ENCODE measurements at places on chromosomes 12 and 14.

GRCh38 chr12:25644979-25645378 lies 91.9 kb upstream of the LMNTD1 start:
- no peak for ATAC-seq

DNA sequence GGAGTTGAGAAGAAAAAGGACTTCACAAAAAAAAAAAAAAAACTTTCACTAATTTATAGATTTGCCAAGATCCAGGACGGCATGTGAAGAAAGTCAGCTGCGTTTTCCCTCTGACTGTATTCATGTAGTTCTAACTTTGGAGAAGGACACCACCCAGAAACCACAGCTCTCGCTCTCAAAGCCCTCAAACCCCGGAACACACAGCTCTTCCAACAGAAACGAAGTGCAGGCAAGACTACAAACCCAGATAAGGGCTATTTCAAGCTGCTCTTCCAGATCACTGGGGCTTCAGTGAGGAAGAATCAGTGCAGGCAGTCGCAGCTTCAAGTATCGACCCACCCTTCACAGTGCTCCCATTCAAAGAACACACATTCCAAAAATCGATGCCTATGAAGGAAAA lies 13.2 kb downstream of the KCNH5 start:
- ATAC-seq, result no peak

GRCh38 chr12:94047781-94048567 lies 100.4 kb upstream of the PLXNC1 start:
- ATAC-seq, result no peak

DNA sequence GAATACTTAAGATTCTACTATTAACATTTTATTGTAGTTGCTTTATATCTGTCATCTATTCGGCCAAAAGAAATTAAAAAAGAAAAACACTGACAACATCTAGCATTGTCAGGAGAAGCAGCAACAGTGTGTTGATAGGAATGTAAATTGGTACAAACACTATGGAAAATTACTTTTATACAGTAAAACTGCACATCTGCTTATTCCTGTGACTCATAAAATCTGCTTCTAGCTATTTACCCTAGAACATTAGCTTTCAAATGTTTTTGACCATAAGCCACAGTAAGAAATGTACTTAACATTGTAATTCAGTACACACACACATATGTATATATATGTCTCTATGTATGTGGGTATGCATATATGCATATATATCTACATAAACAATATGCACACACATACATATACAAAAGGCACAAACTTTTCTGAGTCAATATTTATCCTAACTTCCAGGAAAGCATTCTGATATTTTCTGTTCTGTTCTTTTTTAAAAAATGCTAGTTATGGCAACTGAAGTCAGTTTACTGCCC lies 278.9 kb upstream of the GARIN2 start:
- ATAC-seq, result no peak

DNA sequence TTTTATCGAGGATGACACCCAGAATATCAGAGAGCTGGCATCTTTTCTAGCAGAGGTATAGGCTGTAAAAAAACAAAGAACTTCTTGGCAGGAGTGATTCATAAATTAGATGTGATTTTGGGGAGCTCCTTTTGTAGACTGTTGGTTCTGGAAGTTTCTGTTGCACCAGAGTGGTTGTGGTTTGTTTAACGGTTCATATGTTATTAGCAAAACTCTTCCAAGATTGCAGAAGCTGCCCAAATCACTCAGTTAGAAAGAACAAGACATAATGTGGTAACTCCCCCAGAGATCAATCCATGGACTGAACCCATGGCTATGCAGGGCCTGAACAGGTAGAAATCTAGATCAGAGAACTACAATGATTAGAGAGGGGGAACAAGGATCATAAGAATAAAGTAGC lies 6.7 kb upstream of the RNASE10 start:
- ATAC-seq, result no peak

DNA sequence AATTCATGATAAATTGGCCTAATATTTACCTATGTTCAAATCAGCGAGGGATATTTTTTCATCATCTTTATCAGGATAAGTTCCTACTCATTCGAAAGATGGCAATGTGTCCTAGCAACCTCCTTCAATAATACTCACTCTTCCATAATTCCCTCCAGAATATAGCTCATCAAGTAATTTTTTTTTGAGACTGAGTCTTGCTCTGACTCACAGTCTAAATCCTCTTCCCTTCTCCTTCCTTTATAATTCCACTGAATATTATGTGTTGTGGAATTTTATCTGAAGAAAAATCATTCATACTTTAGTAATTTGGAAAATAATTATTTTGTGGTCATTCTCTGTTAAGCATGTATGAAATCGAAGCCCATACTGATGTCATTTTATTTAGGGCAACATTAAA lies 663.8 kb downstream of the FLRT2 start:
- ATAC-seq, result no peak

- no peak for ATAC-seq
Measured at GRCh38 chr12:6646276-6647082, 753 bp downstream of the ACRBP start.

DNA sequence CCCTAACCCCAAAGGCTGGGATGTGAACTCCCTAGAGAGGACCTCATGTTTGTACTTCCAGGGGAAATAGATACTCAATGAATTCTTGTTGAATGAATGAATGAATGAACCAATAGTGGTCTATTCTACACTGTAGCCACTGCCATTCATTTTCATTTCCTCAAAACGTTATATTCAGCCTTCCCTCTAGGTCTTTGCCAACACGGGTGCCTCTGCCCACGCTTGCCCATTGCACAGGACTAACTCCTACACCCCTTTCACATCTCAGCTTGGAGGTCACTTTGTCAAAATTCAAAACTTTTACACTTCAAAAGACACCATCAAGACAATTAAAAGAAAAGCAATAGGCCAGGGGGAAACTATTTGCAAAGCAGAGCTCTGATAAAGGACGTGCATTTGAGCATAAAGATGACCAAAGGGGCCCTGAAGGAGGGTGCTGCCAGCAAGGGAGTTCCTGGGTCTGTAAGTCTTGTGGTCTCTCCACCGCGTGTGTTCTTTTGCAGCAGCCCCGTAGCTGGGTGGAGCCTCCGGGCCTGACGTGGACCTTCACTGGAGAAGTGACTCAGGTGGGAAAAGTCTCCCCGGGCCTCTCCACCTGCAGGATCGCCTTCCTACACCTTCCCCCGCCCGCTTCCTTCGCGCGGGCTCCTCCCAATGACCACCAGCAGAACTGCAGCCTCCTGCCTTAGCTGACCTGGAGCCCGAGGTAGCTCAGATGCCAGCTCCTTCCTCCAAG lies 31.5 kb downstream of the TMEM63C start:
- peak; percentile 89 for ATAC-seq

- no peak for ATAC-seq
Measured at GRCh38 chr14:55654243-55654642, 74.2 kb downstream of the KTN1 start.
